Ecto neural progenitor cell (in vitro differentiated cells): ENCODE measurements at places on chromosomes 7 and 10.

GRCh38 chr10:108496106-108496505 lies 1331.6 kb upstream of the SORCS1 start:
- no peak for DNase-seq

DNA sequence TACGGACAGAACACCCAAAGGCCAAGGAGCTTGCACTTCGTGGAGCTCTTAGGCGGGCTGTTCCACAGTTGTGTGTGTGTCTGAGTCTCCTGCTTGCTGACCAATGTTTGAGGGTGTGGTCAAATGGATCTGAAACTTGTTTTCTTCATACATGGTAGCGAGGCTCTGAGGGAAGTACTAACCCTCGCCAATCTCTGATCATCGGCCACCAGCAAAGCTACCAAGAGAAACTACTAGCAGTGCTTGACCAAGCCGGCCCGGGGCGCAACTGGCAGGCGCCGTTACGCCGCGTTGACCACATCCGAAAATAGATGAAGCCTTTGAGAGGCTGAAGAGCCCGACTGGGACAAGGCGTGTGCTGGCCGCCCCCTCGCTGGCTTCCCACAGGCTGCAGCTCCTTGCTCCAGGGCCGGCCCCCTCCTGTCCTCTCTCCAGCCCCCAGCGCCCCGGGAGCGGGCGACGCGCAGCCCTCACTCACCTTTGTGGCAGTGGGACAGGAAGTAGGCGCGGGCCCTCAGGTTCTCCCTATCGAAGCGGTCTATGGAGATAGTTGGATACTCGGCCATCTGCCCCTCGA lies 384 bp downstream of the DCLRE1C start:
- no peak for DNase-seq

DNA sequence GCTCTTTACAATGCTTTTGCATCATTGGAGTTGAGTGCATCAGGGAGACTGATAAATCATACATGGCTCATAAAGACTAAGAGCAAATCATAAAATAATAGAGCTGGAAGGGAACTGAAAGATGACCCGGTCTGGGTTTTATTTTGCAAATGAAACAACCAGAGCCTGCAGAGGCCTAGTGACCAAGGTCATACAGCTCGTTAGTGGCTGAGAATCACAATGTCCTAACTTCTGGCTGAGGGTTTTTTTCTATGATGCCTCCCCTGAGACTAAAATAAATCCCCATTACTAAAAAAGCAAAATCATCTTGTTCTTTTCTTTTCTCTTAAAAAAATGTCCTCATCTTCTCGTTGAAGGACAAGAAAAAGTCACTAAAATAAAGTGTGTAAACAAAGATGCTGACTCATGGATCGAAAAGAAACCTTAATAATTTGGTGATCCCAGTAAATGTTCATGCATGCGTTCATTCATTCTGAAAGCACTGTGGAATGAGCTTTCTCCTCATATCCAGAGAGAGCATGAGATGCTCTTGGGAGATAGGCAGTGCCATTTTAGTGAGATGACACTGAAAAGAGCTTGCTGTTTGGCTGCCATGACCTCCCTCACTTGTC lies 107.8 kb upstream of the PHYHIPL start:
- DNase-seq, result no peak

GRCh38 chr7:142130267-142130666 lies 18.7 kb downstream of the MGAM2 start:
- DNase-seq, result no peak

- no peak for DNase-seq
These were observed 179.0 kb upstream of the DKK1 start for GRCh38 chr10:52135101-52135500.

GRCh38 chr7:133303372-133303771 lies 50.5 kb downstream of the EXOC4 start:
- no peak for DNase-seq

DNA sequence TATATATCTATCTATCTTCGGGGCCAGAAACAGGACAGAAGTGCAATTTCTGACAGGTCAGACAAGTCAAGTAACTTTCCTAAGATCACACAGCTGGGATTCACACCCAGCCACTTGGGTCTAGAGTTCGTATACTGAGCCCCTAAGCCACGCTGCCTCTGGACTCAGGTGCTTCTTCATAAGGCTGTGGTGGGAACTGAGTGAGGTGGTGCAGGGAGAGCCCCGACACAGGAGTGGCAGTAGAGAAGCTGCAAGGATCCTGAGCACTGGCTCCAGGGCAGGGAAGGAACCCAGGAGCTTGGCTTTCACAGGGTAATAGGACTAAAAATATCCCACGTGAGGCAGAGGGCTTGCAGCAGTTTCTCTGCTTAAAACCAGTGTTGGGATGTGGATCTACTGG lies 33.8 kb downstream of the C10orf53 start:
- DNase-seq, result no peak

DNA sequence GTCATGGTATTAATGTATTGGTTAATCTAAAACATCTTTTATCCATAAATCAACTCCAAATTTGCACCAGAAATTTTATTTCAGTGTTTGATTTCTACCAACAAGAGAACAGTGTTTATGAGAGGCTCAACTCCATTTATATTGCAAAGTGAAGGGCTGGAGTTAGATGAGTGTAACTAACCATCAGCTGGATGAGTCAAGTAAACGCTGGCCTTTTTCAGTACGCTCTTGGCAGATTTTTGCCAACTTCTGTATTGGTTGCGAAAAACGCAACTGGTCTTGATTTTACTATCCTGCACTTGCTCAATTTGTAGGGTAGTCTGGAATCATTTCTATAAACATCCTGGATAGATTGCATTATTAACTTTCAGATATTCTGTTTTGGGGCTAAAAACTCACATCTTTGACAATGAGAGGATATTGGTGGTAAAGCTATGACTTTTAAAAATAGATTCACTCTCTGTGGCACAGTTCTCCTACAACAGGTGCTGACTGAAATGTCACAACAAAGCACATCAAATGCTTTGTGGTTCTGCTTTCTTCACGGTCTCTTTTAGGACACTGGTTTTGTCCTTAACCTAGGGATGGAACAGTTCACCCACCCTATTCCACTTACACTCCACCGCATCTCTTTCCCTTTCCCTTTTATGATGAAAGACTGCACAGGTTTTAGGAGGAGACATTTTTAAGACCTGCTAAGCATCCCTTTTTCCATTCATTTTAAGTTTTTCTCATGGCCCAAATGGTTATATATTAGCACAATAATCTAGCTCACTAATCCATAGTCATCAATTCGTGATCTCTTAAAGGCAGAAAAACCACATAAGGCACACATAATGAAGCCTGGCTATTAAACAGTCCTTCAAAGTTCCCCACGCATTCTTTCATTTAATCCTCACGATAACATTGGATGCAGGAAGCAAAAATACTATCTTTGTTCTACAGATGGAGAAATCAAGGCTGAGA lies 12.8 kb downstream of the CACNA2D1 start:
- DNase-seq, result no peak

GRCh38 chr10:97771055-97771891 lies 526 bp downstream of the SFRP5 start:
- peak; percentile 66 for DNase-seq

DNA sequence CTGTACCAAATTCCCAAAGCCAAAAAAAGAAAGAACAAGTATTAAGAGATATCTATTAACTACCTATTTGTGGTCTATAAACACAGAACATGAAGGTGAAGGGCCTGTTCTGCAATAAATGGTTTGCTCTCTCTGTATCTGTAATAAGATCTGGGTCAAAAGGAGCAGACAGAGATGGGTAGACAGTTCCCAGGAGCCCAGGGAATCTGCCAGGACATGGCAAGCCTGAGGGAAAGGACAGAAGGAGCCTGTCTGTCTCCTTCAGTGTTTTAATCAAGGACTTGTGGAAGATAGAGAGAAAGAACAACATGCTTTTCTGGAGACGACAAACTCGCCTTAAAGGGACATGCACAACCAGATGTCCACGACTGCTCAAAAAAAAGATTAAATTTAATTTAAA lies 165.7 kb downstream of the ELMO1 start:
- no peak for DNase-seq

DNA sequence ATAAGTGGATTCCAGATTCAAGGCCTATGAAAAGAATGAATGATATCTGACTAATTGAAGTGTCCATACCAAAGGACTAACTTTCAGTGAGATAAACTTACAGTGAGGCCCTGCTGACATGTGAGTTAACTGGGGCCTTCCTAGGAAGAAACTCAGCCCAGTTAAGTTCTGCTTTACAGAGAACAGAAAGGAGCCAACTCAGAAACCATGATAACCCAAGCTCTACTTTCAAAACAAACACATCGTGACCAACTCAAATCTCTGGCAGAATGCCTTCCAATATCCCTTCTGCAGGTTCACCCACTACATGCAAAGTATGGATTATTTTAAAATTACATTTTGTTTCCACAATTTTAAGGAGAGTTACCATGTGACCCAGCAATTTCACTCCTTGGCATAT lies 75.8 kb upstream of the MRLN start:
- no peak for DNase-seq

- no peak for DNase-seq
These were observed 578.9 kb downstream of the ZWINT start for GRCh38 chr10:55782181-55782580.

- no peak for DNase-seq
These were observed 354.8 kb upstream of the CELF2 start for GRCh38 chr10:10662716-10663408.

GRCh38 chr10:100987685-100988049 lies 324 bp downstream of the TWNK start:
- DNase-seq, result no peak

GRCh38 chr7:51601461-51601860 lies 284.9 kb upstream of the COBL start:
- no peak for DNase-seq

- no peak for DNase-seq
These were observed 1.6 kb upstream of the TMEM120A start for GRCh38 chr7:75995996-75996395.

DNA sequence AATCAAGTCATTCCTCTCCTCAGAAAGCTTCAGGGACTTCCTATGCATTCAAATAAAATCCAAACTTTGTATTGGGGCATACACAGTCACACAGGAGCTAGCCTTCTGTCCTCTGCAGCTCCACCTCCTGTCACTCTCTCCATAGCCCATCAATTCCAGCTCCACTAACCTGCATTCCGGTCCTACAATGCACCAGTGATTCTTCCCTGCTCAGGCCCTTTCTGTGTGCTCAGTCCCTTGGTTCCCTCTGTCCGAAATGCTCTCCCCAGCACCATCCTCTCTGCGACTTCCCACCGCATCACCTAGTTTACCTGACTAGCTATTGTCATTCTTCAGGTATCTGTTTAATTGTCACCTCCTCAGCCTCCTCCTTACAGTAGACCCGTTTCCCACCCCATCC lies 26.4 kb upstream of the YAE1 start:
- no peak for DNase-seq

DNA sequence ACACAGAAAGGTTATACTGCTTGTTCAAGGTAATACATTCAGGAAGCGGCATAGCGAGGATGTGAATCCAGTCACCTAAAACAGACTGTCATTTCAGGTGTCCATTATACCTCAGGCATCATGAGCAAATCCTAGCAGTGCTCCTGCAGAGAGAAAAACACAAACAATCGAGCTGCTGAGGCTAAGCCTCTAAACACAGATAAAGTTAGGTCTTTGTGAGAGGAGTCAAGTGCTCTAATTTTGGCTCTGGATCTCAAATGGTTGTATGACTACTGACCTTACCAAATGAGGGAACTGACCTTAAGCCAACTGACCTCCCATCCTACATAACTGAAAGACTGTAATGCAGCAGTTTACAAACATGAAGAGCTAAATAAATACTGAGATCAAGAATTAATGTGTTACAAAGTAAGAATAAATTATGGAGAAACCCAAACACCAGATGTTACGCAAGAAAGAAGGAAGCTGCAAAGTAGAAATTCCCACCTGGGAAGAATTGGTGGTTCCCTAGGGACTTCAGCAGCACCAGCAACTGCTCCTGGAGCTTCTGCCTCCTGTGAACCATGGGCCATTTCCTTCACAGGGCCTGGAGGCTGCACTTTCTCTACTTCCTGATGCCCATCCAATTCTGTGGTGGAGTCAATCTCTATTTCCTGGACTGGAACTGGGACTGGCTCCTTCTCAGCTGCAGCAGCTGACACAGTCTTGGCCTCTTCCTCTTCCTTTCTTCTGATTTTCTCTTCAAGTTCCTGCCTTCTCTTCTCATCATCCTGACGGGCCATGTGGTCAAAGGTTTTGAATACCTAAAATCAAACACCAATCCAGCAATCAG lies 5.8 kb downstream of the NUDCD3 start:
- no peak for DNase-seq

DNA sequence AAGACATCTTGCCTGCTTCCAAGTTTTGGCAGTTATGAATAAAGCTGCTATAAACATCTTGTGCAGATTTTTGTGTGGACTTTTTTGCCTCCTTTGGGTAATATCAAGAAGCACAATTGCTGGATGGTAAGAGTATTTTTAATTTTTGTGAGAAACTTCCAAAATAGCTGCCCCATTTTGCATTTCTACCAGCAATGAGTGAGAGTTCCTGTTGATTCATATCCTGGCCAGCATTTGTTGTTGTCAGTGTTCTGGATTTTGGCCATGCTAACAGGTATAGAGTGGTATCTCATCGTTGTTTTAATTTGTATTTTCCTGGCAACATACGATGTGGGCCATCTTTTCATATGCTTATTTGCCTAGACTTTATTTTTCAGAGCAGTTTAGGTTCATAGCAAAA lies 53.9 kb downstream of the BTAF1 start:
- DNase-seq, result no peak

DNA sequence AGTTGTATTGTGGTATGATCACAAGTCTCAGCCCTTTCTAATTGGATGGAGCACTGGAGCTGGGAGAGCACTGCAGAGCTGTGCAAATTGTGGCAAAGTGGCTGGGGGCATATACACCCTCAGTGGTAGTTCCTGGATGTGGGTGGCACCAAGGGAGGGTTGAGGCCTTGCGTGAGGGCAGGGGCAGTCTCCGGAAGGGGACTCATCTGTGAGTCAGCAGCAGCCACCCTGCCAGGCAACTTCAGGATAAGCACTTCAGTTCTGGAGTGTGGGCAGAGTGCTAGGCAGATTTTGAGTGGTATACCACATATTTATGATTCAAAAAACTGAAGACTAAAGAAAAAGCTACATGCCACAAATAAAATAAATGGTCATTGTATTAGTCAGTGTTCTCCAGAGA lies 210.5 kb downstream of the ETV1 start:
- no peak for DNase-seq

DNA sequence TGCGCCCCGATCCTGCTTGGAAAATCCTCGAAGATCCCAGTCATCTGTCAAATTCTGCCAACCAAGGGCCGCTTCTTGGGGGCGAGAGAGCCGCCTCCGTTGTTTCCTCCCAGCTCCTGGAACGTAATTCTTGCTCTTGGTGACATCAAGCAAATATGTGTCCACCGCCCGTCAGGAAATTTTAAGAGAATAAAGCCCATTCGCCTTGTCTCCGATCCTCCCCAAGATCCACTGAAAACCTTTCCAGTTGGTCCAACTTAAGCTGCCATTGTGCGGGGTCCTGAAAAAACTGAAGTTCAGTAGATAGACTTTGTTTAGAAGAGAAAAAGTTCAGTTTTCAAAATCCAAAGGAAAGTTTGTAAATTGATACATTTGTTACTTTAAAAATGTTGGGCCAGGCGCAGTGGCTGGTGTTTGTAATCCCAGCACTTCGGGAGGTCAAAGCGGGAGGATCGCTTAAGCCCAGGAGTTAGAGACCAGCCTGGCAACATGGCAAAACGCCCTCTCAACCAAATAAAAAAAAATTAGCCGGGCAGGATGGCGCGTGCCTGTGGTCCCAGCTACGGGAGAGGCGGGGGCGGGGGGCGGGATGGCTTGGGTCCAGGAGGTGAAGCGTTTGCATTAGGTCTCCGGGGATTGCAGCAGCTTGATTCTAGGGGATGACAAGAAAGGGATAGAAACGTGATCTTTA lies 1.0 kb upstream of the ZNF800 start:
- DNase-seq, result peak; percentile 49

- DNase-seq, result no peak
These were observed 19.8 kb downstream of the CNTNAP2 start for GRCh38 chr7:146136357-146136875.
